ENCODE measurements at places on chromosomes 7 and 10. TPM values are rescaled to one million over a fixed set of nuclear protein-coding genes. Genes with fewer than 3 reads are reported as not detected.

UNCX gene
- total RNA-seq = 0.24 TPM

THSD7A gene
- 6.8 TPM for total RNA-seq

MPP7 gene
- 9.7 TPM for total RNA-seq

GRCh38 chr10:6586501-6586900, 6.4 kb upstream of the PRKCQ start:
- no peaks in the 10 kb centered on the region for H3K4me1 ChIP-seq
- H3K27ac ChIP-seq = no peak overlapping the region
- no peak overlapping the region for H3K4me3 ChIP-seq
- H3K36me3 ChIP-seq = no peaks in the 10 kb centered on the region
- H3K27me3 ChIP-seq = no peaks in the 10 kb centered on the region
- DNase-seq = no peak

ST7 gene
- 23.2 TPM for total RNA-seq

GRCh38 chr10:121928528-121928884, 675 bp upstream of the ATE1 start:
- peak overlapping the region; percentile 95 for H3K27ac ChIP-seq
- no peaks in the 10 kb centered on the region for H3K27me3 ChIP-seq
- H3K36me3 ChIP-seq = no peaks in the 10 kb centered on the region
- DNase-seq = peak; percentile 70

DNA sequence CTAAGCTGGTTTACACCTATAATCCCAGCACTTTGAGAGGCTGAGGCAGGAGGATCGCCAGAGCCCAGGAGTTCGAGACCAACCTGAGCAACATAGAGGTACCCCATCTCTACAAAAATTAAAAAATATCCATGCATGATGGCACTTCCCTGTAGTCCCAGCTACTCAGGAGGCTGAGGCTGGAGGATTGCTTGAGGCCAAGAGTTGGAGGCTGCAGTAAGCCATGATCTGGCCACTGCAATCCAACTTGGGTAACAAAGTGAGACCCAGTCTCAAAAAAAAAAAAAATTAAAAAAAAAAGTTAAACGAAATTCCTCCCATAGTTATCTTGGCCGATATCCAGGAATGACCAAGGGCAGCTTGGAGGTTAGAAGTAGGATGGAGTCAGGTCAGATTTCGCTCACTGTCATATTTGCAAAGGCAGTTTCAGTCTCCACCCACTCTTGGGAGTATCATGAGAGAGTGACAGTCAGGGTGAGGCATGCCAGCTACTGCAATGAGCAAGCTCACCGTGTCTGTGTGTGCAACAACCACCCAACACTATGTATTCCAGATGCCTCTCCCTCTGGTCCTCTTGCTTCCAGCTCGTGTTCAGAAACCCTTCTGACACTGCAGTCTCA, 6.0 kb upstream of the ZDHHC4 start:
- no peak overlapping the region for H3K27ac ChIP-seq
- no peak for DNase-seq
- no peak overlapping the region for H3K4me3 ChIP-seq
- H3K36me3 ChIP-seq = no peaks in the 10 kb centered on the region
- H3K27me3 ChIP-seq = no peaks in the 10 kb centered on the region

GOT1 gene
- 34.3 TPM for total RNA-seq

- no peaks in the 10 kb centered on the region for H3K27me3 ChIP-seq
- H3K4me3 ChIP-seq = no peak overlapping the region
- no peak for DNase-seq
- H3K36me3 ChIP-seq = no peaks in the 10 kb centered on the region
Observed at GRCh38 chr7:24472093-24472492, 101.2 kb upstream of the PALS2 start.

DNA sequence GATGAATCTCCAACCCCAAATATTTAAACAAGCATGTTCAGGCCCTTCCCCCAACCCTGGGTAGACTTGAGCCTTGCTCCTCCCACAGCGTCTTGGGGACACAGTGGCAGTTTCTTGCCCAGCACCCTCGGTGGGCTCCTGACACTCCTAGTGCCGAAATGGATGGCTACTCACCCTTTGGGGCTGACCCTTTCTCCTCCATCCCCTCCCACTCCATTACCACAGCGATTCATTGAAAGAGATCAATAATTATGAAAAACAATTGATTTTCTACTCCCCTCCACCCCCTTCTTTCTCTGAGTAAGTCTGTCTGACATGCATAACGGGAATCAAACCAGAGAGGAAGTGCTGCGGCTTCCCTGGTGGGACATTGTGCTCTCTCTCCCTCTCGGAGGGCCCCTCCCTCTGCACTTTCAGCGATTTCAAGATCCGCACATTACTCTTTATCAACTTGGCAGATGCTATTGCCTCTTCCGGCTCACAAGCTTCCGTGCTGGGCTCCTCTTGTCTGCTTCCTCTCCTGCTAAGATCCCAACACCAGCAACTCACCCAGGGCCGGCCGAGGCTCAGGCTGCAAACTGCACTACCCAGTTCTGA, 79.0 kb upstream of the PLXNA4 start:
- peaks cover 8% of the 10 kb centered on the region for H3K4me1 ChIP-seq
- H3K36me3 ChIP-seq = no peaks in the 10 kb centered on the region
- no peaks in the 10 kb centered on the region for H3K27me3 ChIP-seq
- peak; percentile 56 for DNase-seq
- no peak overlapping the region for H3K4me3 ChIP-seq
- no peak overlapping the region for H3K27ac ChIP-seq

Measured in testis (tissue), 5 donors.